ENCODE measurements at places on chromosomes 11 and 22.

- peak; percentile 35 for DNase-seq
Measured at GRCh38 chr11:107858217-107859070, at the start of gene SLC35F2. TSS of gene SLC35F2 (minus strand) at chr11:107858787. CDS start at chr11:107858767, 20 bp downstream.

- no peak for DNase-seq
Measured at GRCh38 chr22:19530751-19531150, 6.5 kb upstream of the CLDN5 start.

DNA sequence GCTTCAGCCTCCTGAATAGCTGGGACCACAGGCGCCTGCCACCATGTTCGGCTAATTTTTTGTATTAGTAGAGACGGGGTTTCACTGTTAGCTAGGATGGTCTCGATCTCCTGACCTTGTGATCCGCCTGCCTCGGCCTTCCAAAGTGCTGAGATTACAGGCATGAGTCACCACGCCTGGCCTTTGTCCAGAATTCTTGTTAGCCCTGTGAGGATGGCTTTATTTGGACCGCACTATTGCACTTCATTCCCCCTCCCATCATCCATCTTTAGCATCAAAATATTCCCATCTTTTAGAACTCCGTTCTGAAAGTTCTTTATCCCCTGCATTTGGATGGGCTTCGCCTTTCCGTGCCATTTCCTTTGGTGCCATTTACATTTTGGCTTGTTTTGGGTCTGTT is 2.6 kb downstream of the SAMM50 start:
- no peak for DNase-seq

DNA sequence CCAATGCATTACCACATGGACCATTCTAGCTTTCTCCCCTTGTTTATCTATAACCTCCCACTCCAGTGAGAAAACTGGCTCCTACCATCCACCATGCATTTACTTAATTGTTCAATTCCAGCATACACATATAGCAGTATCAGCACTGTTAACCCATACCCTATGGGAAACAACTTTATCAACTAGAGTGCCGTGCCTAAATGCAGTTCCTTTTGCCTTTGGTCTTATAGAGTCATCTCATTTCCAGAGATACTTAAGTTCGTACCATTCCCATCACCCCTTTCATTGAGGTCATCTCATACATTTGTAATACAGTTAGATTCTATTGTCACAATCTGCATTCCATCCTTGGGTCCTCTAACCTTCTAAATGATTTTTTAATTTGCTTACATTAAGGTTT is 86.9 kb downstream of the PARVA start:
- DNase-seq: no peak

- no peak for DNase-seq
Measured at GRCh38 chr22:24445481-24446259, 18.3 kb downstream of the ADORA2A start.

DNA sequence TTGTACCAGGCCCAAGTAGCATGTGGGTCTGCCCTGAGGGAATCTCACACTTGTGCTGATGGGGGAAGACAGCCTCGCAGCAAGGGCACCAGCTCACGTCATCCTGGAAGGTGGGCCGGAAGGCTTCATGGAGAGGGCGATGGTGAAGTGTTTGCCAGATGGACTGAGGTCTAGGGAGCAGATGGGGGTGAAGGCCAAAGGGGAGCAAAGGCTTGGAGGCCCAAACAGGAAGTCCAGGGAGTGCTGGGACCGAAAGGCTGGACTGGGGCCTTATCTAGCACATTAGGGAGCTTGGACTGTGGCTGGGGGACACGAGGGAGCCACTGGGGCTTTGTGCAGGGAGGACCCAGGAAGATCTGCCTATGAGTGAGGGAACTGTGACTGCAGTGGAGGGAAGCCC is 1.2 kb upstream of the TNFRSF13C start:
- no peak for DNase-seq

- no peak for DNase-seq
Measured at GRCh38 chr11:44398266-44399030, 88.5 kb upstream of the ALX4 start.

All from foreskin melanocyte (primary cell).